ENCODE measurements at places on chromosomes 3 and 15. TPM values are rescaled to one million over a fixed set of nuclear protein-coding genes. Genes with fewer than 3 reads are reported as not detected.

DNA sequence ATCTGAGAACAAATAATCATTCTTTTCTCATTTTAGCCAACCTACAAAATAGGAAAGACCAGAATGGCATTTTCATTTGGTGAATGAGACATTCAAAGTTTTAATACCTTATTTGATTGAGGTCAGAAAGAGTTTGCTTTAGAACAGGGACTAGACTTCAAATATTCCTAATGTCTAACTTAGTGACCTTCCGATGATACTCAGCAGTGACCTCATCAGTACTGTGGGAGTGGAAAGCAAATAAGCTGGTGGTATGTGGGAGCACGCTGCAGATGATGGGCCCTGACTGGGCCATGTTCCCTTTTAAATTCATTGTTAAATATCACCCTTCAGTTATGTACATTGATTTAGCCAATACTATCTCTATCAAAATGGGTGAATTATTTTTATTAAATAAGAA lies 223.3 kb downstream of the P3H2 start:
- DNase-seq, result no peak

DNA sequence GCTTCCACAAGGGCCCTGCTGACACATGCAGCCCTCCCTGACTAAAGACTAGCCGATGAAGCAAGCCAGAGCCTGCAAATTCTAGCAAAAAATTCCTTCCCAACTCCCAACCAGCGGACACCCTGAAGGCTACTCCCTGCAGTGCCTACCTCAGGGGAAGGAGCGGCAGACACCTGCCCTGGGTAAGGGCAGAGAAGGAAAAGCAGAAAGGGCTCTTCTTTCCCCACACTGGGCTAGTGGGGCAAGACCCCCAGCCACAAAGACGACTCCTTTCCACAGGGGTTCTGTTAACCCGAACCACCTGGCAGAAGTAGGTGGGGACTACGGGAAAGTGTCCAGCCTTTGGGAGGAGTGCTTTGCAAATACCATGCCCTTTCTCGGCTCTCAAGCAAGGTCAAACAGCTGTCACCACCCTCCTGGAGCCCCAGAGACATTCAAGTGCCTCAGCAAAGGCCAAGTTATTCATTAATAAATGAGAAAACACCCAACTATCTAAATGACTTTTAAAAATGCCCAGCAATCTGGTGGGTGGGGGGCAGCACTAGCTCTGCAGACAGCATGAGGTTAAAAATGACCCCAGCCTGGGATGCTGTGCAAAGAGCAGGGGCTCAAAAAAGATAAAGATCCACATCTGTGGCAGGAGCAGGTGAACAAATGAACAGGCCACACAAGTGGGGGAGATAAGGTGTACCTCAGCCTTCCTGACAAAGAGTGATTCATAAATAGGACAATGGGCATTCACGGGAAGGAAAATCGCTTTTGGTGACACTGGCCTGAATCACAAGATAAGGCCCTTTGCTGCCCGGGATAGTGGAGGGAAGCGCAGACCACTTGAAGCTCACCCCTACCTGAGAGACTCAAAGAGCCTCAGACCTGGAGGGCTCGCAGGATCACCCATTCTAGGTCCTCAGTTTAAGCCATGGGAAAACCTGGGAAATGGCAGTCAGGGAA lies 33.0 kb downstream of the CCDC12 start:
- DNase-seq, result no peak

DNA sequence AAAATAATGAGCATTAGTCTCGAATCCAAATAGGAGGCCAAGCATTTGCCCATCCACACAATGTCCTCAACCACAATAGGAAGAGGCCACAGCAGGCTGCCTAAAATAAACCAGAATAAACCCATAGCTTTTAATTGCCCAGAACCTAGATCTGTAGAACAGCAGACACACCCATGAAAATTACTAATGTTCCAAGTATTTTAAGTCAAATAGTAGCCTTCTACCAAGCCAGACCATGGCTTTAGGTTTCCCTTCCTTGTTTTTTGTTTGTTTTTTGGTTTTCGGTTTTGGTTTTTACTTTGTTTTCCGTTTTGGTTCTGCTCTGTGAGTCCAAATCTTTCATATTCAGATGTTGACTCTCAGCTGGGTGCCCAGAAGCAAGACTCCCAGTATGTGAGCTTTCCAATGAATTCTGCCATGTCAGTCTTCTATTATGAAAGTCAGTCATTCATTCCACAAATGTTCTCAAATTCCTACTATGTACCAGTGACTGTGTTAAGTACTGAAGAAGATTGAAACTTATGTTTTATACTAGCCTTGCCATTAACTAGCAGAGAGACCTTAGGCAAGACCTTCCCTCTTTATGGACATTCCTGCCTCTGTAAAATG lies 57.8 kb upstream of the BOC start:
- DNase-seq, result peak; percentile 27

GRCh38 chr3:196144383-196145105 lies 62.7 kb upstream of the TFRC start:
- DNase-seq, result no peak

Gene DLL4
- total RNA-seq, result 0.17 TPM

Gene HDC
- not detected for total RNA-seq

GRCh38 chr3:136276049-136276755 lies 26.1 kb downstream of the PCCB start:
- DNase-seq, result no peak

Gene LCTL
- total RNA-seq, result 0.11 TPM

DNA sequence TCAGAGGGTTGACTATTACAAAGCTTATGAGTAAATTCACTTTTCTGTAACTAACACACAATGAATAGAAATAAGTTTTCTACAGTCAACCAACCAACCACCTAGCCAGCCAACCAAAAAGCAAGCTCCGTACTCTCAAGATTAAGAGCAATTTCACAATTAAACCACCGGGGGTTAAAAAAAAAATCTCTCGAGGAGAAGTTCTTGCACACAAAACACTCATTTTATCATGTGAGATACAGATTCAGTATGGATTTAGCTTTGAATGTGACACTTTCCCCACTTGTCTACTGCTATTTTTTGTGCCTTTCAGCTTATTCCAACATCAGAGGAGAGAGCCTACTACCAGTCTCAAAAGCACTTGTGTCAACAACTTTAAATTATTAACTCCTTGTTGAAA lies 135.3 kb downstream of the SV2B start:
- no peak for DNase-seq

GRCh38 chr15:73959801-73960200 lies 32.3 kb downstream of the STOML1 start:
- DNase-seq, result no peak

DNA sequence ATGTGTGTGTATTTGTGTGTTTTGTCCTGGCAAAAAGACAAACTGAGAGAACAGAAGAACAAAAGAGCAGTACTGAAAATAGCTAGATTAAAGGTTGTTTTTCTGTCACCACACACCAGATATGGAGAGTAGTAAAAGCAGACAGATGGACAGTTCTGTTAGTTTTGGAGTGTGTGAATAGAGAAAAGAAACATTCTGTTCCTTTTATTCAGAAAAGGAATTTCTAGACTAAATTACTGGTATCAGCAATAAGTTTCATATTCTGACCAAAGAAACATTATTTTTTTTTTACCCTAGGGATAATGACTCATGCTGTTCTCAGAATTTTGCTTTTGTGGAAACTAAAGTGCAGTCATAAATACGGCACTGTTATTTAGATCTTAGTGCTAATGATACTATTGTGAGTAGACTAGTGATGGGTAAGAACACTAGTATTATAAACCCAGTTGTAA lies 32.9 kb downstream of the PIK3CA start:
- DNase-seq, result peak; percentile 92

DNA sequence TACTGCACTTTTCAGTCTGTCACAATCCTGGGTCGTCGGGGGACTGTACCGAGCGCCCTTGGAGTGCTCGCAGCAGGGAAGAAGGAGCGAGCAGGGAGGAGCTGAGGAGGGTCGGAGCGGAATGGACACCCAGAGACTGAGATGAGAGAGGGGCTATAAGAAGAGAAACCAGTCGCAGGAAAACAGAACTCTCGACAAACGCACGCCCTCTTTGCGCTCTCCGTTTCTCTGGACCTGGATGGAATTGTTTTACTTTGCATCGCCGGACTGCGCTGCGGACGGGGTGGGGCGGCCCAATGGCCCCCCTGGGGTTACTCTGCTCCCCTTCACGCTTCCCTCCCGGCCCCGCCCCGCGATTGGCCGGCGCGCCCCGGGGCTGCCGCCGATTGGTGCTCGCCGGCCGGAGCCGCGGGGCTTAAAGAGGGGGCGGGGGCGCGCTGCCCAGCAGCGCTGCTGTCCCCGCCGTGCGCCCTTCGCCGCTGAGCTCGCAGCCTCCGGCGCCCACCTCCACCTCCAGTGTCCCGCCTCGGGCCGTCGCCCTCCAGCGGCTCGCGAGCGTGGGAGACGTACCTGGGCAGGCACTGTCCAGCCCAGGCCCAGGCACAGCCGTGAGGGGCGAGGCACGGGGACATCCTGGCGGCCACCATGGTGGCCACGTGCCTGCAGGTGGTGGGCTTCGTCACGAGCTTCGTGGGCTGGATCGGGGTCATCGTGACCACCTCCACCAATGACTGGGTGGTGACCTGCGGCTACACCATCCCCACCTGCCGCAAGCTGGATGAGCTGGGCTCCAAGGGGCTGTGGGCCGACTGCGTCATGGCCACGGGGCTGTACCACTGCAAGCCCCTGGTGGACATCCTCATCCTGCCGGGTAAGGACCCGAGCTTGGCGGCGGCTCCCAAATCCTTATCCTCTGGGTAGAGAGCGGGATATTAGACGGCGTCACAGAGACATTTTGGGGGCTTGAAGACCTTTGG lies at the start of gene CLDN11:
CLDN11 (plus strand) TSS at position 447 of the 977 bp plus-strand sequence; CDS start at position 646, 199 bp downstream.
- DNase-seq, result no peak

GRCh38 chr3:171459137-171459941 lies 866 bp downstream of the TNIK start:
- peak; percentile 8 for DNase-seq

DNA sequence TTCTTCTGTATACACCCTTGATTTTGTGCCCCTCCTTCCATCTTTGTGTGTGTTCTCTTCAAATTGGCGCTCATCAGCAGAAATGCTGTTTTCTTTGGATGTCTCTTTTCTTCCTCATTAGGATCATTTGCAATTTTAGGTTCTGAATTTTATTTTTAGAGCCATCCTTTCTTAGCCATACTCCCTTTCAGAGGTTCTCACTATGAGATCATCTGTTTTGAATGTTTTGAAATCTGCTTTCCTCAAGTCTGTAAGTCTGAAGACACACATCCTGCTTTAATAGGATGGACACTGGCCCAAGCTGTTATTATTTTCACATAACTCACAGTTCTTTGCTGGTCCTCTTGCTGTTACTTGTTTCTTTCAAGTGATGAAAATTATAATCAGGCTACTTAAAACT lies 124.8 kb downstream of the BDH1 start:
- peak; percentile 50 for DNase-seq

GRCh38 chr15:69337138-69337537 lies 38.4 kb downstream of the PAQR5 start:
- peak; percentile 38 for DNase-seq

DNA sequence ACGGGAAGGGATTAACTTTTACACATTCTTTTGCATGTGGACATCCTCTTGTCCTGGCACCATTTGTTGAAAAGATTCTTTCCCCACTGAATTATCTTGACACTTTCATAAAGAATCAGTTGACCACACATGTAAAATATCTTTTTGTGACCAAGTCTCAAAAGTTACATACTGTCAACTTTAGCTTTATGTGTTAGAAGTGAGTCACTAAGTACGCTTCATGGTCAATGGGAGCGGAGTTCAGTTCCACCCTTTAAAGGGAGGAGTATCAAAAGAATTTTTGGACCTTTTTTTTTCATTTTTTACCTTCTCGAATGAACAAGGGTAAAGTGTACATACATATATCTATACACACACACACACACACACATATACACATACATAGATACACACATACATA lies 35.4 kb downstream of the MAPK6 start:
- DNase-seq, result no peak

DNA sequence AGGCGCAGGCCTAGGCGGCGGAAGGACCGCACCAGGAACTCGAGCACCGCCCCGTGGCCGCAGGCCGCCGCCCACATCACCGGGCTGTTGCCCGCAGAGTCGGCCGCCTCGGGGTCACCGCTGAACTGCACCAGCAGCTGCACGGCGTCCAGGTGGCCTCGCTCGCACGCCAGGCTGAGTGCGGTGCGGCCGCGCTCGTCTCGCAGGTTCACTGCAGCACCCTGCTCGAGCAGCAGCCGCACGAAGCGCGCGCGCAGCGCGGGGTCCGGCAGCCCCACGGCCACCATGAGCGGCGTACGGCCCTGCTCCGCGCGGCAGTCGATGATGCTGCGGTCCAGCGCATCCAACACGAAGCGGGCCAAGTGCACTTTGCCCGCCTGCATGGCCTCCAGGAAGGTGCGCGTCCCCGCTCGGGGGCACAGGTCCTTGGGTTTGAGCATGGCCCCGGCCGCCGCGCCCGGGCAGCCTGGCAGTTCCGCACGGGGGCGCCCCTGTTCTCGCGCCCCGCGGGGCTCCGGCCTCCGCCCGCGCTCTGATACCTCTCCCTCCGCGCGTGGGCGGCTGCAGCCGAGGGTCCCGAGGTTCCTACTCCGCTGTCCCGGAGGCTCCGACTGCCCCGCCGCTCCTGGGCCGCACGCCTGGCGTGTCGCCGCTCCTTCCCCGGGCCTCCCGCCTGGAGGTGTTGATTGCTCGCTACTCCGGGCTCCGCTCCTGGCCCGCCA lies 556 bp downstream of the ANKRD63 start:
- DNase-seq, result no peak

- DNase-seq, result no peak
These were observed 2.7 kb downstream of the MSL2 start for GRCh38 chr3:136193278-136194054.

Gene LRRIQ4
- not detected for total RNA-seq

Gene RYR3
- not detected for total RNA-seq

DNA sequence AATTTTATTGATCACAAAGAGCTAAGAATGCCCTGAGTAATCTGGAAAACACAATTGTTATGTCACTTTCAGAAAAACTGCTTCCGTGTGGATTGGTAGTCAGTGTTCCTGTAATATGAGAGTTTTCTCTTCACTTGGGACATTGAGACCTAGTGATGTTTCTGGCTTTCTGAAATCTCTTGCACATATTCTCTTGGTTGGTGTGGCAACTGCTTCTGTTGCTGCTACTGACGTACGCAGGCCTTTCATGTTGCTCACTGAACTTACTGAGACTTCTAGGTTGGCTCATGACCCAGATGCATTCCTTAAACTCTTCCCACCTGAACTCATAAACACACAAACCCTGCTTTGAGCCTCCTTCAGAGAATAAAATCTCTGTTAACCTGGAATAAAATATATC lies 175.0 kb upstream of the PFN2 start:
- DNase-seq, result peak; percentile 34

DNA sequence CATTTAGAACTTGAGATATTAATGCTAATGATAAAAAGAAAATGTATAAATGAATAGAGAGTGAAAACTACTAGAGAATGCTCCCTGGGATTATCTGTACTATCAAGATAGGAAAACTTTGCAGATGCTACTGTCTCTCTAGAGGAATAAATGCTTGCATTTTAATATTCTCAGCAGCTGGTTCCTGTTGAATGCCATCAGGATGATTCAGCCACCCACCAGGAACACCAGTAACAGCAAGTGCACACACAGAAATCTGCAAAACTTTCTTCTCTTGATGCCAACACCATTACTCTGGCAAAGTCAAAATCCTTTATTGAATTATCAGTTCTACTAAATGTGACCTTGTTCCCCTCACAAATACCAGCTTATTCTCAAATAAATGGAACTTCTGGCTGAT lies 148.4 kb downstream of the TIGIT start:
- DNase-seq, result peak; percentile 90

Gene MAGEF1
- 53.7 TPM for total RNA-seq

Gene ANKDD1A
- total RNA-seq, result 2.8 TPM
